ENCODE measurements at places on chromosomes 3 and 15.
A peak's percentile ranks its signal among the peaks of the same experiment; 100 is the strongest.

GRCh38 chr15:101173233-101174119 is 78.4 kb downstream of the CHSY1 start:
- DNase-seq: no peak

DNA sequence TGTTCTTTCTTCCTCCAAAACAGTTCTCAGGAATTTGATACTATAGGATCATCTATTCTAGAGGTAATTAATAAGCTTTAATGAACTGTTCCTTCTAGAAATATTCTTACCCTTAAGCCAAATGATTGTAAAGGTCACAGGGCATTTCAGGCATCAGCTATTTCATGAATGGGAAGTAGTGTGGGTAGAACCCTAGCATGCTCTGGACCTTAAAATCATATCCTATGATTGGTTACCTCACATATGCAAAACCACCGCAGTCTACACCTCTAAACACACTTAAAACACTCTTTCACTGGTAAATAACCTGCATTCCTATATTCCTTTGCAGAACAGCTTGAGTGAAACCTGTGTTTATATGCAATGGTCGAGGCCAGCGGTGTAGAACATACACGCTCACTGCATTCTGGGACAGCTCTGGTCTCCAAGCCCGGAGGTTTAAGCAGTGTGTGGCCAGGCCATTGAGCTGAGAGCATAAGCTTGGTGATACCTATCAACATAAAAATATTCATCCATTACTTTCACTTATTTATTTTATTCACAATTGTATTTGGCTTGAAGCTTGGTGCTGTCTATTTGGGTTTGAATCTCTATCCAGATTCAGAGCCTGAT is 87.7 kb upstream of the RASGRP1 start:
- no peak for DNase-seq

GRCh38 chr15:100918034-100918689 is 995 bp upstream of the LRRK1 start:
- peak; percentile 3 for DNase-seq

GRCh38 chr3:11245276-11245675 is 26.9 kb upstream of the ATG7 start:
- DNase-seq: no peak

DNA sequence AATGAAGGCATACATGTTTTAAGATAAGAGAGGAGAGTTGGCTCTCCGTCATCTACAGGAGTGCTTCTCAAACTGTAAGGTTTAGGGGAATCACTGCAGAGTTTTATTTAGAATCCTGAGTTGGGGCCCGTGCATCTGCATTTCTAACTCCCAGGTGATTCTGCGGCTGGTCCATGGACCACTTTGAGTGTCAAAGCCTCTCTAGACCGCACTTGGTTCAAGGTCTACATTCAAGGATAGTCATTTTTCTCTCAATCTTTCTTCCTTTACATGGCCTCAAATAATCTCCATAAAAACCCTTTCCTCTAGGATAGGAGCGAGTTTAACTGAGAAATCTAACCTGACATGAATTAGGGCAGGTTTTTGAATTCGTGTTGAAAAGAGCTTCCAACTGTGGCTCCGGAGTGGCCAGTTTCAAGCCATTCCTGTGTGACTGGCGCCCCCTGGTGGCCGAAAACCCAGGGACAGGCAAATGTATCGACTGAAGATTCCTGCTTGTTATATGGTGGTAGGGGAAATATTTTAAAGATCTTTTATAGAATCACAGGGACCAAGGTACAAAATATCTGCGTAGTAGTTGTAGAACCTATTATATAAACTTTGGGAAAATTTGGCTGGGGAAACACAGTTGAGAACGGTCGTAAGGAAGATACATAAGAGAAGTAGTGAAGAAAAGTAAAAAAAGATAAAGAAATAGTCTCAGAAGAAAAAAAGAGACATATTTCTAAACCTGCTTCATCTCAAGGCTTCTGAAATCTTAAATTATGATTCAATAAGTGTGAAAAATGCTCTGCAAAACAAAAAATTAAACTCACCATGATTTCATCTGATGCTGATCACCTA is 11.9 kb downstream of the GABRR3 start:
- DNase-seq: peak; percentile 95

Measured in activated CD8-positive, alpha-beta memory T cell treated with anti-CD3 and anti-CD28 coated beads for 1 hour (primary cell).